GM12878 (cell line): ENCODE measurements at places on chromosomes 7 and 10. TPM values are rescaled to one million over a fixed set of nuclear protein-coding genes. Genes with fewer than 3 reads are reported as not detected.

Gene CLEC5A
- total RNA-seq, result not detected in 2 replicates

Gene SRPK2
- 30.2 and 32.8 TPM in 2 replicates for total RNA-seq

GRCh38 chr7:8500286-8500685 is 66.9 kb downstream of the NXPH1 start:
- DNase-seq, result no peak

DNA sequence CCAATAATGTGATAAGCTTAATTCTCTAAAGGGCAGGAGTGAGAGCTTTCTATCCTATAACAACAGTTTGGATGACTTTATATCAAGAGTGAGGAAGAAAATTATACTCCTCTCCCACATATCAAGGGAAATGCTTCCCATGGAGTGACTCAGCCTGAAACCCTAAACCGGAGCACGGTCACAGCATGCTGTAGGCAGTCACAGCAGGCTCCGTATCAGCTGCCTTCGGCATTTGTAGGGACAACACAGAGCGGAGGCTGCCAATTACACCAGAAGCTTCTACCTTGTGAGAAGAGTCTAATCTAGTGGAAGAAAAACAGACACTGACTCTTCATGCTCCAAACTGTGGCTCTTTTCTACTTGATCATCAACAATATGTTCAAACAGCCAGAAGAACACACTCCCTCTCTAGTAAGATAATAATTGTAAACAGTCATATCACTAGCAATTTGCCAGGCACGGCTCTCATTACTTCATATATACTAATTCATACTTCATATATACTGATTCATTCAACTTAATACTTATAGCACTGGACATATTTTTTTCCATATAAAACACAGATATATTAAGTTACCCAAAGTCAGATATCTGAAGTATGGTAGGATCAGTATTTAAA is 65.9 kb downstream of the DGKB start:
- no peak for DNase-seq

GRCh38 chr10:33680036-33680435 is 345.6 kb upstream of the NRP1 start:
- no peak for DNase-seq

DNA sequence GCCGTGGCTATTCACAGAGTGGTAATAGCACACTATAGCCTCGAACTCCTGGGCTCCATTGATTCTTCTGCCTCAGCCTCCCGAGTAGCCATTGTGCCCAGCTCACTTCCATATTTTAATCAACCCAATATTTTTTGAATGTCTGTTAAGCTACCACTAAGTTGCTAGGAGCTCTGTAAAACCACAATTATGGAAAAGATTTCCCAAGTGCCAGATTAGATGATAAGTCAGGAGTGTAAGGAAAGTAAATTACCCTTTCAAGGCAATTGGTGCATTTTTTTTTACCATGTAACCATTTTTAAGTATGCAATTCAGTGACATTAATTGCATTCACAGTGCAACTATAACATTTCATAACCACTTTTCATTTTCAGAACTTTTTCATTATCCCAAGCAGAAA is 87.5 kb upstream of the GATAD1 start:
- DNase-seq, result no peak

GRCh38 chr10:96138102-96138501 is 8.0 kb downstream of the ZNF518A start:
- DNase-seq, result peak; percentile 53
